Anterior cingulate cortex (tissue), 58 donors: ENCODE measurements at places on chromosomes 7 and 10.

GRCh38 chr10:94366382-94366781 lies 3.6 kb upstream of the NOC3L start:
- no peak for DNase-seq

GRCh38 chr7:134645935-134646334 lies 718 bp upstream of the BPGM start:
- no peak for DNase-seq

GRCh38 chr10:103336370-103336769 lies 14.6 kb downstream of the PCGF6 start:
- DNase-seq = no peak

DNA sequence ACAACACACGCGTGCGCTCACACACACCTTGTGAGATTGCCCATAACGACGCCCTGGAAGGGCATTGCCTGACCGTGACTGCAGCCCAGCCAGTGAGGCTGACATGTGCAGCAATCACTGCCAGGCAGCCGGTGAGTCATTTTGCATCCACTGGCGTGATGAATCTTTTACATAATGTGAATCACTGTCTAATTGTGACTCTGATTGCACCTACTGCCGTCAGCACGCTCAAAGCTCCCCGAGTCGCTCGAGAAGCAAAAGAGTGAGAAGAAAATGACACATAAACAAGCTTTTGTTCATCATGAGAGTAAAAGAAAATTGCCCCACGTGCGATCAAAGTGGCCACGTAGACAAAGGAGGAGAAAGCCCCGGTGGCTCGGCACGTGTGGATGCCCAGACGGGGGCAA lies 117.4 kb upstream of the PFKP start:
- no peak for DNase-seq

GRCh38 chr7:64907641-64908326 lies 4.7 kb downstream of the ZNF273 start:
- DNase-seq = no peak

DNA sequence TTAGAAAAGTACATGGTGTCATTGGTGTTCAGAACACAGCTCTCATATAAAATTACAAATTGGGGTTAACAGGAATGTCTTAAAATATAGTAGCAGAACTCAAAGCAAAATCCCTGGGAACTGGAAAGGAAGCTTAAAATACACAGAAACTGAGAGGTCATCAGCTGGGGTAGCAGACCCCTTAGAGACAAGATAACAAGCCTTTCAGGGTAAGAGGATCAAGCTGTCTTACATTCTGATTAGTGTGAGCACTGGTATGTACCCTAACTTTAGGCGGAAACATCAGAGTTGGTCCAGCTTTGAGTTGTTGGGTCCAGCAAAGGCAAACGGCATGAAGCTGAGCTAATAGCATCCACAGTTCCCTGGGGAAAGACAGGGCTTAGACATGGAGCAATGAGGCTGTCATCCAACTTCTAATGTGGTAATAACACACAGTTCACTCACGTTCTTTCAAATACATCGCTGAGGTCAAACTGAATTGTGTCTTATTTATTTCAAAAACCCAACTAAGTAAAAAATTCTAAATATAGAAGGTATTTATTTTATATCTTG lies 32.6 kb downstream of the ARHGAP21 start:
- no peak for DNase-seq

DNA sequence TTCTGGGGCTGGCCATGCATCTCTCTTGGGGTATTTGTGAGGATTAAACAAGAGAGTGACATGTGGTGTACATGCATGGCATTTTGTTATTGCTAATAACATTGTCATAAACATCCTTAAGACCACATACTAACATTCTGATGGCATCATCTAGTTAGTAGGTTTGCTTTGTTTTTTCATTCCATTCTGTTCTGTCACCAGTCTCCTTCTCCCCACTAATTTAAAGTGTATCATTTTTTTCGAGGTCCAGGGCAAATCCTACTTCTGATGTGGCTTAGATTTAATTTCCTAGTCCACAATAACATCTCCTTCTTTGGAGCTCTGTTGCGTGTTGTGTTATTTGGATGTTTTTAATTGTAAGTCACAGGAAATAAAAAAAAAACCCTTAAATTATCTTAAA lies 248.1 kb downstream of the LRMDA start:
- DNase-seq = no peak

- no peak for DNase-seq
Measured at GRCh38 chr7:137944168-137944567, 57.7 kb downstream of the CREB3L2 start.

DNA sequence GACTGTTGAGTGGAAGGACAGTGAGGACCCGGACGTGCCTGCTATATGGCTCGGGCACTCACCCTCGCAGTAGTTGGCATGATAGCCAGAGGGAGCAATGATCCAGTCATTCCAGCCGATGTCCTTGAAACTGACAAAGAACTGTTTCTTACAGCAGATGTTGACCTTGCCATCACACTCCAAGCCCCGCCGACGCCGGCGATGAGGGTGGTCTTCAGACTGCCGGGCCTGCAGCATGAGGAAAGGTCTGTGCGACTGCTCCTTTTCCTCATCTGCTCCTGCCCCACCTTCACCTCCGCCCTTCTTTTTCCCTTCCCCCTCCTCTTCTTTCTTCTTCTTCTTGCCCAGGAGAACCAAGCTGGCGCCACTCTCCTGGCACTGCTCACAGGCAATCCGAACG lies 13.1 kb downstream of the INHBA start:
- no peak for DNase-seq

GRCh38 chr10:36114141-36114540 lies 472.0 kb upstream of the FZD8 start:
- DNase-seq = no peak

- peak; percentile 30 for DNase-seq
Measured at GRCh38 chr10:72275351-72276012, 1.8 kb downstream of the DDIT4 start.

- DNase-seq = no peak
Measured at GRCh38 chr10:7231509-7232414, 179.1 kb downstream of the SFMBT2 start.

DNA sequence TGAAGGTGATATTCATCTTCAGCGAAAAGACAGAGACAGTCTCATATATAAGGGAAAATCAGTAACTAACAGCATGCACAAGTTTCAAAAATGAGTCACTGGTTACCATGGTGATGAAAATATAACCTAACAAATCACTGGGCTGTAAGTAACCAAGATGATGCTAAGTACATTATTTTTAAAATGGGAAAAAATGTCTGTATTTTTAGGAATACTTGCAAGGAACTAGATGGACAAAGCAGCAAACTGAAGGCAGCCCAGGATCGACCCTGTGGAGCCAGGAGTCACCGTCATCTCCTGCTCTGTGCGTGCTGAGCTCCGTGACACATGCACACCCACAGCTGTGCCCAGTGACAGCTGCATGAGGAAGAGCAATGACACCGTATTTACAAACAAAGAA lies 137.3 kb downstream of the ELMO1 start:
- no peak for DNase-seq

DNA sequence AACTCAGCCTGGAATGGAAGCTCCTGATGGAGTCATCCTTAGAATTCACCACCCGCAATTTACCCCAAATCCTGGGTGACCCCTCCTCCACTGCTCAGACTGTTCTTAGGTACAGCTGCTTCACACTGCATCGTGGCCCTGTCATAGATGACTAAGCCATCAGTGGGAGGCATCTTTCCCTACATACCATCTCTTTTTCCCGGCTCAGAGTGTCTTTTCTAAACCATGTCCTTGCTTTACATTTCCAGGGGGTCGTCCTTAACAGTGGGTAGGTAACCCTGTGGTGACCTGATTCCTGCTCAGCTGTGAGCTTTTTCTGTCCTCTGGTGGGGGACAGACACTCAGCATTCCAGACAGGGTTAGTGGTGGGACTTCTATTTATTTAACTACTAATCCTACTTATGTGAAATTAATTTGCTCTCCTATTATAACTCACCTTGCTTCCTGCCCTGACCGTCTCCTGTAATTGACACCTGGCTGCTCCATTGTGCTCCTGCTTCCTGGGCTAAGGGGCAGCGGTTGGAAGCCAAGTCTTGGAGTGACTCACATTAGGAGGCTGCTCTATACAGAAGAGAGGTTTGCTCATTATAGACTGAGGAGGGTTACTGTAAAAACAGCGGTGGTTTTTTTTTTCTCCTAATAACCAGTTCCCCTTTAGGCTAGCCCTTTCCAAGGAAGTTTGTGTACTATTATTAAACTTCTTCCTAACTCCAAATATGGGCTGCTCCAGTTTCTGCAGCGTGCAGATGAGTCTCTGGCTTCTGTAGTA lies 40.6 kb downstream of the PYROXD2 start:
- DNase-seq = no peak

DNA sequence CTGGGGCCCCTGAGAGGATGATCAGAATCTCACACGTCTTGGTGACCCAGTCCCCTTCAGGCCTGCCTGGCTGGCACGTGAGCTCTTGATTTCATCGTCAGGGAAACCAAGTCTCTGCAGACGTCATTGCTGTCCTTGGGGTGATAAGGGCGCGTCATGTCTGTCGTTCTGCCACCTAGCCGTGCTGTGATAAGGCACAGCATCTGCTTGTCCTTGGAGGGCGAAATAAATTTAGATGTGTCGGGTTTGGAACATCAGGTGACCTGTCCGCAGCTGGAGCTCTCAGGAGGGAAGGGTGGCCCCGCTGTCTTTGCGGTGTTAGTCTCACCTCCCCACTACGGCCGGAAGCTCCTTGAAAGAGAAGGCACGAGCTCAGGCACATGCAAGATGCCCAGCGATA lies 129.2 kb downstream of the GRK5 start:
- no peak for DNase-seq

DNA sequence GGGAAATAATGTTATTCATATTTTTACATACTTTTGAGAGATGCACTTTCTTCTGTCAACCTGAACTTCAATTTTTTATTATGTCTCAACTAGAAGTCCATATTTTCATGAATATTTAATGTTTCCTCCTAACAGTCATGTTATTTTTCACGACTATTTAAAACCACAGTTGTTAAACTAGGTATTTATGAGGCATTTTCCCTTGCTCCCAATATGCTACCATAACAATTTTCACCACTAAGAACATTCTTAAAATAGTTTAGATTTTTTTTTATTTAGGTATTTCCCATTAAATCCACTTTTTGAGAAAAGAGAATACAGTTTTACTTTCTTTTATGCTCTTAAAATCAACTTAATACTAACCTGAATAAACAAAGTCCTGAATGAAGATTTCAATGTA lies 89.4 kb downstream of the JAZF1 start:
- no peak for DNase-seq

GRCh38 chr7:22944510-22944909 lies 69.4 kb downstream of the HYCC1 start:
- no peak for DNase-seq

- DNase-seq = no peak
Measured at GRCh38 chr7:84216472-84216871, 21.9 kb upstream of the SEMA3A start.

DNA sequence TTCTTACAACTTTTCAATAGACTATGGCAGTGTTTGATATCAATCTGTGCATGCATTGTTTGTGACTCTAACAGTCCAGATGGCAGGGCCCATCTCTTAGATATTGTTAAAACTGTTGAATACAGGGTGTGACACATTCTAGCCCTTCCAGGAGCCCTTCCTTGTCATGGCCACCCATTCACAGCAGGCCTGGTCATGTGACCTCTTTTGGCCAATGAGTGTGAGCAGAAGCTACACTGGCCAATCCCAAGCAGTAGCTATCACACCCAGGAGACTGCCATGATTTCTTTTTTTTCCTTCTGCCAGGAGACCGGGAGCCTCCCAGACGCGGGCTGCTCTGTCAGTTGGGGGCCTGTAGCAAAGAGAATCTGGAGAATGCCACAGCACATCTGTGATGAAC lies 655.4 kb upstream of the MKI67 start:
- DNase-seq = no peak

DNA sequence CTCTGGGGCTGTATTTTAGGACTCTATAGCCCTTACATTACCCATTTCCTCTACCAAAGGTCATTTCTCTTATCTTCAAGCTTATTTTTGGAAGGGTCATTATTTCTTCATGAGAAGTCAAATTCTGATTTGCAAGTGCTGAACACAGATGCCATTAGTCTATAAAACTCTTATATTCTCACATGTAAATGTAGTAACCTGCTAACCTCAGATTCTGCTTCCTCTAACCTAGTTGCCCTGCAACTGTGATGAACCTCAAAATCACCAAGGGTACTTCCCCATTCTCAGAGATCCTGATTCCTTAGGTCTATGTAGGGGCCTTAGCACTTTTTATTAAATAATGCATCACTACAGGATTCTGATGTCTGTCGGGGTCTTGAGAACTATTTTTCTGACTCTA lies 6.3 kb downstream of the FAS start:
- DNase-seq = no peak

GRCh38 chr10:78688901-78689583 lies 379.7 kb upstream of the ZMIZ1 start:
- peak; percentile 43 for DNase-seq

DNA sequence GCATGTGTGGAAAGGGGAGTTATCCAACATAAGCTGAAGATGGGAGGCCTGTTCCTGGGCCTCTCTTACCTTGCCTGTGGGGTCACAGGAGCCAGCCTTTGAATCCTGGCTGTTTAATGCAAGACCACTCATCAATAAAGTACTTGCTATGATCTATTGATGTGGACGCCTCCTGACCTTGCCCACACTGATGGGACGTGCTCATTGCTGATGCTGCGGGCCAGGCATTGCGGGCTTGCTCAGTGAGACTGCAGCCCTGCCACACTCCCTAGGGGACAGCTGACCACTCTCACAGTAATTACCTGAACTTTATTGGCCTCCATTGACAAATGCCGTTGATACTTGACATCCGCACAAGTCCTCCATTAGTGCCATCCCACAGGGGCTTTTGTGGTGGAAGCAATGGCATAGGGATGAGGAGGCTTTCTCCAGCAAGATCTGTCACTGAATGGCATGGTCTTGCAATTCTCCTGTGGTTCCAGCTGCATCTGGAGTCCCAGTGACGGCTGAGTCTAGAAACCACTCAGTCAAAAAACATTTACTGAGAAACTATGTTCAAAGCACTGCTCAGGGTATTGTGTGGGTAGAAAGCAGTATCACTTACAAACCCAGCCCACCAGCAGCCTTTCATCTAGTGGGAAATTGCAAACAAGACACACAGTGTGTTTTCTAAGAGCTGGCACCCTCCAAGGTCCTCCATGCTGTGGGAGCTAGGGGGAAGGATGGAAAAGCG lies 135.1 kb upstream of the YAE1 start:
- no peak for DNase-seq

GRCh38 chr7:102396710-102397019 lies 502 bp downstream of the PRKRIP1 start:
- DNase-seq = no peak

DNA sequence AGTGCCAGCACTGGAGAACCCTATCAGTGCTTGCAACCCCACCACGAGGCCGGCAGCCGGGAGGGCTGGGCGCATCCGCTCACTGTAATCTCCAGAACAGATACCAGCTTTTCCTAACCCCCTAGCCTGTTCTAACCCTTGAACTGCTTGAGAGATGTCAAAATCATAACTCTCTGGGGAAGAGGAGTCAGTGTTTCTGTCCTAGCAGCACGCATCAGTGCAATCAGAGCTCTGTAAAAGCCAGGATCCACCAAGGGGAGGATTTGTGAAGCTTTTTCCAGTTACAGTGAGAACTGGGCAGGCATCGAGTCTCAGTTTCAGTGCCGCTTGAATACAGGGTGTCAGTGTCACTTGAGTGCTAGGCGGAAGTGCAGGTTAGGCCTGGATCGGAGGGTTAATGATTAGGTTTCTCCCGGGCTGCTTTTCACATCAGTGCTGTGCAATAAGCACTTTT lies 104.5 kb upstream of the INSYN2A start:
- DNase-seq = no peak
